HT1080 (cell line): ENCODE measurements at places on chromosomes 2 and 18. TPM values are rescaled to one million over a fixed set of nuclear protein-coding genes. Genes with fewer than 3 reads are reported as not detected.

- DNase-seq = no peak
These were observed 45.8 kb downstream of the CYBRD1 start for GRCh38 chr2:171568089-171568488.

Gene XIRP2
- total RNA-seq = 0.03 and 0.18 TPM in 2 replicates

DNA sequence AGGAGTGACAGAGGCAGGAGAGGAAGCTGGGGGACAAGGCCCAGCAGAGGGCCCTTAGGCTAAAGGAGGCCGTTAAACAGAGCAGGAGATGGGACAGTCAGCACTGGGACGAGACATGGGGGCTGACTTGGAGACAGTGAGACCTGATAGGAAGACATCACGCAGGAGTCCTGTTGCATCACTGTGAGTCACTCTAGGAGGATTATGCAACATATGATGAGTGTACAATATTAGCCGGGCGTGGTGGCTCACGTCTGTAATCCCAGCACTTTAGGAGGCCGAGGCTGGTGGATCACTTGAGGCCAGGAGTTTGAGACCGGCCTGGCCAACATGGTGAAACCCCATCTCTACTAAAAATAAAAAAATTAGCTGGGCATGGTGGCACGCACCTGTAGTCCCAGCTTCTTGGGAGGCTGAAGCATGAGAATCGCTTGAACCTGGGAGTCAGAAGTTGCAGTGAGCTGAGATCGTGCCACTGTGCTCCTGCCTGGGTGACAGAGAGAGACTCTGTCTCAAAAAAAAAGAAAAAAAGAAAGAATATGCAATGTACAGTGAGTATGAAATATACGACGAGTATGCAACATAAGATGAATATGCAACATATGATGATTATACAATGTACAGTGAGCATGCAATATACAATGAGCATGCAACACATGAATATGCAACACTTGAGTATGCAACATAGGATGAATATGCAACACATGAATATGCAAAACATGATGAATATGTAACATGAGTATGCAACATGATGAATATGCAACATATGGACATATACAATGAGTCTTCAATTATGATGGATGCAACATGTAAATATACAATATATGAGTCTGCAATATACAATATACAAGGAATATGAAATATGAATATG, 83.3 kb upstream of the ID2 start:
- peak; percentile 95 for DNase-seq

- no peak for DNase-seq
These were observed 62.1 kb upstream of the OTOS start for GRCh38 chr2:240202586-240202985.

GRCh38 chr2:26847655-26848335, at the start of gene DPYSL5:
Gene DPYSL5, plus strand, starts transcription at chr2:26848132. Its CDS starts 50,368 bp downstream, at chr2:26898500.
- DNase-seq = no peak

DNA sequence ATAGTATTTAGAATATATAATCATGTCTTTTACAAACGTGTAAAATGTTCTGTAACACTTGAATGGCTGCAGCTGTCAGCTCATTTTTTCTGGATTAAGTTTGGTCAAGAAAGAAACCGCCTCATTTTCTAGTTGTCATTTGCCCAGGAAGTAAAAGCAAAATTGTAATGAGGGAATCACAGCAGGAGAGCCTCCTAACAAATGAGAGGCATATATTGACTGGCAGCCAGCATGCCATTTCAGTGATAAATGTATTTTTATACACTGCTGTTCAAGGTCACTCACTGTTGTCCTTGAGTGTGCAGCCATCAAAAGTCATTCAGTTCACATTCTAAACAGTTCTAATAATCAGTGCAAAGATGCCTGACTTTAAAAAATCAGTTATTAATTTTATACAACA, 144.3 kb upstream of the BOD1L2 start:
- DNase-seq = no peak

Gene FEV
- not detected in 2 replicates for total RNA-seq

Gene REG3G
- total RNA-seq = 0.23 TPM in 1 of 2 replicates, not detected in the other

GRCh38 chr2:107008843-107009242, 122.9 kb upstream of the ST6GAL2 start:
- DNase-seq = no peak

GRCh38 chr18:77101410-77102258, 30.9 kb downstream of the MBP start:
- DNase-seq = peak; percentile 100

DNA sequence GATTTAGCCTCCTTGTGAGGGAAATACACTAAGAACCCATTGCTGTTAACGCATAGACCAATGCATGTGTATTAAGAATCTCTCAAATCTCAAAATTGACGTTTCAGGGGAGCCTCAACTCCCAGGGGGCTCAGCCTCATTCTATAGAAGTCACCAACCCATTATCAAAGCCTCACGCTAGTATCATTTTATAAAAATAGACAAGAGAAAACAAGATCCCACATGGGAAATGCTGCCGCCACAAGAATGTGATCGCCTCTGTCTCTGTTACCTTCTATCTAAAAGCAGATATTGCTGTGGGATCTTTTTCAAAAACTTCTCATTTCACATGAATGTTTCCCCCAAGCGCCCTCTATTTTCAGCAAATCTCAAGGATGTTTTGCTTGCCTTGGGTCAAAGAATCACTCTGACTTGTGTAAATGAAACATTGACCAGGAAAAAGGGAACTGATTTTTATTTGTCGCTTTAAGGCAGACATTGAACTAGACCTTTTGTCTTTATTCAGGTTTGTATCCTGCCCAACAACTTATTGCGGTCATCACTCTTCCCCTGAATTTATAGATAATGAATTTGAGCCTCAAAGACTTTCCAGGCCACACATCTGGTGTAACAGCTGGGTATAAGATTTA, 679.0 kb upstream of the ID2 start:
- DNase-seq = no peak

DNA sequence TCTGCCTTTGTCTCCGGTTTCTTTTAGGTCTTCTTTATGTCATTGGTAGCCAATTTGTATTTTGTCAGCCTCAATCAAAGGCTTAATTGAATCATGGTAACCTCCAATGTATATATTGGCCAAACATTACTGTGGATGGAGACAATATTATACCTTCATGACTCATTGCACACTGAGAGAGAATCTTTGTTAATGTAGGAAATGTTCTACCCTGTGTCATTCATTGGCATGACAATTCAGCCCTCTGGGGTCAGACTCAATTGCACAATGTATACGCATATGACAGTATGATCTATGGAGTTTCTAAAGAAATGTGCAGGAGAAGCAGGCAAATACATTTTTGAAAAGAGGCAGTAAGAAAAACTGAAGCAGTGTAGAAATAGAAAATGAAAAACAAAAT, 162.6 kb downstream of the PDE11A start:
- DNase-seq = peak; percentile 78

DNA sequence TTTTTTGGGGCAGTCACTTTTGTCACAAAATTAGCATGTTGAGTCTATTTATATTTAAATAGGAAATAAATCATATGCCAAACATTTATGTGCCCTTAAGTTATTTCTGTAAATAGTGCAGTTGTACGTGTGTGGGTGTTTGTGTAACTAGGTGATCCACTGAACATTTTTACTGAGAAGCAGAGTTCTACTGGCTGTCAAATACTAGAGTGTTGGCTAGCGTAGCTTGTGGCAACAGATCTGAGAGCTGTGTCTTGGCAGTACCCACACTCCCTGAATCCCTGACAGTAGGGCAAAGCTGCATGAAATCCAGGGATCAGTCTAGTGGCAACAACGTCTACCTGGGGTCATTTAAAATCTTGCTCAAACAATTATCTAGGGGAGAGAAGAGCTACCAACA, 273.1 kb upstream of the SLC8A1 start:
- DNase-seq = no peak
